ENCODE measurements at places on chromosomes 7 and 10. TPM values are rescaled to one million over a fixed set of nuclear protein-coding genes. Genes with fewer than 3 reads are reported as not detected.

CPXM2 gene
- total RNA-seq: not detected

ATG9B gene
- total RNA-seq: 5.1 TPM

ZNF398 gene
- total RNA-seq: 22.5 TPM

LAMB1 gene
- total RNA-seq: not detected

GRCh38 chr7:7576344-7576743 is 9.7 kb downstream of the MIOS start:
- DNase-seq: no peak

NKX6-2 gene
- not detected for total RNA-seq
